ENCODE measurements at places on chromosomes 11 and 22.

DNA sequence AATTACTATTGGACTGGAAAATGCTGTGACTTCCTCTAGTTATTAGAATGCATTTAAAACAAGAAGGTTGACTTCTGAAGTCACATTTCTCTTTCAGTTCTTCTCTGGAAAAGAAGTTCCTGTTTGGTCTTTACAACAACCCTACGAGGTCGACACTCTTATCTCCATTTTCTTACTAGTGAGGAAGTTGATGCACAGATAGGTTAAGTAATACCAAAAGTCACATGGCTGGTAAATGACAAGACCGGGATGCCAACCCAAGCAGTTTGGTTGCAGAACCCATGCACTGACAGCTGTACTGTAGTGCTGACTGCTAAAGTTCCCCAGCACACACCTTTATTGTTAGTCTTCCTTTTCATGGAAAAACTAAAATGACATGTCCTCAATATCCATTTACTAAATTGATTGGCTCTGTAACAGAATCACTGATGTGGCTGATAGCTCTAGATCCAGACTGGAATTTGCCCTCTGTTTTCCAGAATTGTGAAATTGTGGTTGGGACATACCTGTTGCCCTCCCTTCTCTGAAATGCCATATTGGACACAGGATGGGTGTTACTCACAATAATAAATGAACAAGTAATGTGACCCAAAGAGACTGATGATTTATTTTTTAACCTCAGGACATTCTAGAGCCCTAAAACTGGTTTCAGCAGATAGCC lies 9.4 kb upstream of the TECTA start:
- DNase-seq = no peak

- no peak for DNase-seq
These were observed 47.2 kb downstream of the CCDC83 start for GRCh38 chr11:85902353-85902752.

DNA sequence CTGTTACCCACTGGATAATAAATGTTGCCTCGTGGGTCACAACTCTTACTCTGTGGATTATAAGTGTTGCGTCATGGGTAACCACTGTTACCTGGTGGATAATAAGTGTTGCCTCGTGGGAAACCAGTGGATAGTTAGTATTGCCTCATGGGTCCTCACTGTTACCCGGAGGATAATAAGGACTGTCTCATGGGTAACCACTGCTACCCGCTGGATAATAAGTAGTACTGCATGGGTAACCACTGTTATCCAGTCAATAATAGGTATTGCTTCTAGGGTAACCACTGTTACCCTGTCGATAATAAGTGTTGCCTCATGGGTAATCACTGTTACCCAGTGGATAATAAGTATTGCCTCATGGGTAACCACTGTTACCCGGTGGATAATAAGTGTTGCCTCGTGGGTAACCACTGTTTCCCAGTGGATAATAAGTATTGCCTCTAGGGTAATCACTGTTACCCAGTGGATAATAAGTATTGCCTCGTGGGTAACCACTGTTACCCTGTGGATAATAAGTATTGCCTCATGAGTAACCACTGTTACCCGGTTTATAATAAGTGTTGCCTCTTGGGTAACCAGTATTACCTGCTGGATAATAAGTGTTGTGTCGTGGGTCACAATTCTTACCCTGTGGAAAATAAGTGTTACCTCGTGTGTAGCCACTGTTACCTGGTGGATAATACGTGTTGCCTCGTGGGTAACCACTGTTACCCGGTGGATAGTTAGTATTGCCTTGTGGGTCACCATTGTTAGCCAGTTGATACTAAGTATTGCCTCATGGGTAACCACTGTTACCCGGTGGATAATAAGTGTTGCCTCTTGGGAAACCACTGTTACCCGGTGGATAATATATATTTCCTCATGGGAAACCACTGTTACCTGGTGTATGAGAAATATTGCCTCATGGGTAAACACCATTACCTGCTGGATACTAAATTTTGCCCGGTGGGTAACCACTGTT lies 15.7 kb upstream of the NXPE4 start:
- DNase-seq = no peak

DNA sequence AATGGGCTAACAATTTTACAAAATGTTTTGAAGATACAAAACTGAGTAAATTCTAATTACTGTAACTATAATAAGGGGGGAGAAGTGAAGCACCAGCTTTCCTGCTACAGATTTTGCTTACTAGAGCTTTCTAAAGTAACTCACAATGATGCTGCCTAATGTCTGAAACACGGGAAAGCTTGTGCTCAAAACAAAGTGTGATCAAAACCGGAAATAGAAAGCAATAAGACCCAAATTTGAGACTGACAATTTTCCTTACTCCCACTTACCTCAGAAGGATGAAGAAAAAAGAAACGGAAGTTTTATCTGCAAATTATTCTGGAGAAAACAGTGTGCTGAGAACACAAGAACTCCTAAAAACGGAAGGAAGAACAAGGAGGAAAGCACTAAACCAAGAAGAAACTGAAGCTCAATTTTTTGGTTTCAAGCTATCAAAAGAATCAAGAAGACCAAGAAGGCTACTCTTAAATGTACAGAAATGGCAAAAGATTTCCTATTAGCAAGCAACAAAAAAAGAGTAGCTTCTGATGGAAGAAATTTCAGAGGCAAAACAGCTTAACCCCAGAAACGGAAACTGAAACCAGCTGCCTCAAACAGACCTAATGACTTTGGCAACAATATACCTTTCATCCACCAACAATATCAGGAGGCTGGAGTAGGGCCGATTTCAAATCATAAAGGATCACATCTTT lies 33.4 kb downstream of the AMBRA1 start:
- DNase-seq = no peak

DNA sequence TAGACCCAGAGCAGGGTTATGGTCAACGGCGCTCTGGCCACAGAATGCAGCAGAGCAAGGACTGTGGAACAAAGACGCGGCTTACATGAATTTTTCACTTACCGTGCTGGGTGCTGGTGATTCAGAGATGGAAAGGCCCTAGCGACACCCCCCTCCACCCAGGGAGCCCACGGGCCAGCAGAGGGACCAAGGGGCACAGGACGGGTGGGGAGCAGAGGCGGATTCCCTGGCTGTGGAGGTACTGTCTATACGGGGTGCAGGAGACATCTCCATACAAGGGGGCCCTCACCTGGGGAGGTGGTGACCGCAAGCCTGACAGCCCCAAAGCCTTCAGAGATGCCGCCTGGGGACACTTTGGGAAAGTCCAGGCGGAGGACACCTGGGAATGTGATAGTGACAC lies 1.1 kb upstream of the SEPTIN5 start:
- no peak for DNase-seq

DNA sequence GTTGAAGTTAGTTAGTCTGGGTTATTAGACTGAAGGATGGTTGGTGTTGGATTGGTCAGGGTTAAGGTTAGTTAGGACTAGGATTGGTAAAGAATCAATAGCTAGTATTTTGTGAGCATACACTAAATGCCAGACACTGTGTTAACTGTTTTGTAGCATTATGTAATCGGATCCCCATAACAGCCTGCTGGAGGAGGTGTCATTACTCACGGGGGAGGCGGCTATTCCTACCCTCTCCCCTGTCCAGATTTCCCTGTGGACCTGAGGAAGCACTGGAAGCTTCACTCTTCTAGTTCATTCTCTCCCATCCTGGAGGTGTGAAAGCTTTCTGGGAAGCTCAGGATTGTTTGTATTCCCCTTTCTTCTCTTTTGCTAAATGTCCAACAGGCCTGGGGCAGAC lies 40.5 kb upstream of the KCNJ11 start:
- no peak for DNase-seq

- no peak for DNase-seq
These were observed 5.5 kb downstream of the HYLS1 start for GRCh38 chr11:125892994-125893393.

GRCh38 chr22:40036591-40037225 lies 42.0 kb downstream of the FAM83F start:
- DNase-seq = peak; percentile 91

GRCh38 chr22:28094771-28095170 lies 175.7 kb upstream of the PITPNB start:
- no peak for DNase-seq

GRCh38 chr11:2549876-2550605 lies 105.2 kb downstream of the KCNQ1 start:
- DNase-seq = peak; percentile 69

GRCh38 chr22:44389181-44389580 lies 76.4 kb upstream of the SHISAL1 start:
- DNase-seq = no peak

GRCh38 chr22:44594951-44595350 lies 96.9 kb upstream of the RTL6 start:
- DNase-seq = no peak

GRCh38 chr11:110951037-110951949 lies 239.1 kb upstream of the ARHGAP20 start:
- no peak for DNase-seq

DNA sequence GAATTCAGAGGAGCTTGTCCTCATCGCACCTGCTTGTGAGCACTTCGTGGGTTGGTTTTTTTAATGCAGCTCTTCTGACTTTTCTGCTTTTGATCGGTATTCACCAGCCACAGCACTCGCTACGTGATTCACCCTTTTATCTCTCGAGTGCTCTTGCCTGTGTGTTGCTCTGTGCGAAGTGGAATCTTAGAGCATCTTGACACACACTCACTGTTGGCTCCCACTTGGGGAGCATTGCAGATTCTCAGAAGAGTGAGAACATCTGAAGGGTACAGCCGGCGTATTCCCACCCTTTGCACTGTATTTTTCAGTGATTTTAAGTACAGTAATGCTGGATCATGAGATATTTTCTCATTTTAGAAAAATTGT lies 10.9 kb downstream of the TNNT3 start:
- DNase-seq = no peak

DNA sequence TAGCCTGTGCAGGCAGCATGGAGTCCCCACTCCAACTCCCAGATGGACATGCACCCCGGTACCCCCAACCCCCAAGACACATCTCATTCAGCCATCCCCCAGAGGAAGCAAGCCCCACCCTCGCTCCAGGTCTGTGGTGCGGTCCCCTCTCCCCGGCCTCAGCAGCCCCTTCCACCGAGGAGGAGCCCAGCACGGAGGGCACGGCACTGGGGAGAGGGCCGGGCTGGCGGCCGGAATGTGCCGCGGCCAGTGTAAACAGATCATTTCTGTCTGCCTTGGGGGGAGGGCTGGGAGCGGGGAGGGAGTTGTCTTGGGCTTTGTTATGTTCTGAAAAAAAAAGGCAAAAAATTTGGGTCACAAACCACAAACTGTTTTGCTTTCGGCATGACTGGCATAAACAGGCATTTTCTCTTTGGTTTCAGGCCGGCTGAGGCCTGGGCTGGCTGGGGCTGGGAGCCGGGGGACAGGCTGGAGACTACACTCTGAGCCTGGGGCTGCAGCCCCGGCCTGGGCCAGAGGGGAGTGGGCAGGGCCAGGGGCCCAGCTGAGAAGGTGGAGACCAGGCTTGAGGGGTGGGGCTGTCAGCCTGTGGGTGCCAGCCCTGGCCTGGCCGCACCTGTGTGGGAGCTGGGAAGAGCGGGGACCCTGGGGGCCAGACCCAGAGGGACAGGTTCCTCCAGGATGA lies 16.8 kb downstream of the IGF2 start:
- DNase-seq = no peak

GRCh38 chr11:78149646-78150045 lies 10.2 kb upstream of the ALG8 start:
- peak; percentile 52 for DNase-seq

- DNase-seq = no peak
These were observed 18.4 kb downstream of the OR51I2 start for GRCh38 chr11:5467527-5467926.

- DNase-seq = no peak
These were observed 10.1 kb upstream of the PDGFB start for GRCh38 chr22:39254789-39255298.

GRCh38 chr11:69879729-69880005 lies 60.5 kb upstream of the FGF3 start:
- DNase-seq = no peak

DNA sequence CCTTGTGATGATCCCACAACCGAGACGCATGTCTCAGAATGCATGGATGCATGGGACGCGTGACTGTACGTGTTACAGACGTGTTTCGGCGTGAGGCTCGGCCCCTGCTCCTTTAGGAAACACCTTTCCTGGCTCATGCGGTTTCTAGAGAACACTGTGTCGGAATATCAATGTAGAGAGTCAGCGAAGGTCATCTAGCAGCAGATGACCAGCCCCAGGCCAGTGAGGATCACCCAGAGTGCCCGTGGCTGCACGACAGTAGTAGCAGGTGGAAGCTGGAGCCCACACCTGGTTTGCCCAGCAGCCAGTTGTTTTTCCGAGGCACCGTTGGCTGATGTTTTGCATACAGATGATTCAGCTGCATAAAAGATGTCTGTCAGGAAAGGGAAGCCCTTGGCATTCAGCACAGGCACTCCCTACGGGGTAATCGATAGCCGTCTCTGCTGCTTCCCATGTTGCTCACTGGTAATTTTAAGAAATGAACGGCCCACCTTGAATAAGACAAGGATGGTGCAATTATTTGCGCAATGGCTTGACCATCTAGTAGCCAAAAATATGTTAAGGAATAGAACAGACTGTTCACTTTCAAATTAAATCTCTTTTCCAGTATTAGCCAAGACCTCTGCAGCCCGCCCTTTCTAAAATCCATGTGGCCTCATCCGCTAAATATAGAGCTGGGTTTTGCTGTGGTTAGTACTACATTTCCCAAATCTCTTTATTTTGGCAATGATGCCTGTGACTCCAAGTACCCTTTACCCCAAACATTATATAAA lies 1.1 kb upstream of the CLTCL1 start:
- no peak for DNase-seq

- no peak for DNase-seq
These were observed 25.5 kb downstream of the MYEOV start for GRCh38 chr11:69319255-69320106.

GRCh38 chr22:24330636-24331035 lies 60.0 kb downstream of the SPECC1L start:
- no peak for DNase-seq

DNA sequence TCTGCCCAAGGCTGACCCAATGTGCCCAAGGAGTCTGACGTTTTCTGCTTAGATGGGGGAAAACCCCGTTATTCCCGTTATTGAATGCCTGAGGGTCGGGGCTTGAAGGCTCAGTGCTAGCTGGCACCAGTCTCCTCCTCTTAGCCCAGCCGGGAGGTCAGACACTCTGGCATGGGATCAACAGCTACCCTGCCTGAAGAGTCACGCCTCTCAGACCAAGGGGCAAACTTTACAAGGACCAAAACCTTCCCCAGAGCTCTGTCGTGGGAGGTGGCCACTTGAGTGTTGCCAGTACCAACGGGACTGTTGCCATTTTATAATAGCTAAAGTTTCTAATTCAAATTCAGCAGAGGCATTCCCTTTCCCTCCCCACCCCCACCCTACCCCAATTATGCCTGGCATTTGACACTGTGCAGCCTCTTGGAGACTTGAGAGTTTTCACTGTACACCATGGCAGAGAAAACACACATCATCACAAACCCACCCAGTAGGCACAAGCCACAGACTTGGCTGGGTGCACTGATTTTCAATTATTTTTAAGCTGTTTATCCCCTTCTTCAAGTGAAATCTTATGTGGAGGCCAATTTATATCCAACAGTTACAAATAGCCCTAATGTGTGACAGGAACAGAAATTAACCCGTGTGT lies 137.5 kb upstream of the SYT13 start:
- no peak for DNase-seq

DNA sequence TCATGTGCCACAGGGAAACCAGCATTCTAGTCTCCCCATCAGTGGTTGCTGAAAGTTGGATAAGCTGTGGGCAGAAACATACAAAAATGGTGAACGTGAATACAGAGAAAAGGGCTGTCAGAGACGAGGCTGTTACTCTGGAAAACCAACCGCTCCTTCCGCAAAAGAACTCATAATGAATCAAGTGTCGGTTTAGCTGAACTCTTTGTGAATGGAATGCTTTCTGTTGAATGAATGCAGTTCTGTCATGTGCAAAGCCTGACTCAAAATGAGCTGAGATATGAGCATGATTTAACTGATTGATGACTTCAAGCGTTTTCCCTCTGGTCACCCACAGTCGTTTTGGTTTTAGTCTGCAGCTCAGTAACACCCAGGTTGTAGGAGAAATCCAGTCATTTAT lies 298.3 kb downstream of the ETS1 start:
- DNase-seq = no peak

Data from posterior cingulate gyrus (tissue), 11 donors.